NCI-H345 (cell line): ENCODE measurements at places on chromosomes 16 and 17.

- DNase-seq: no peak
Measured at GRCh38 chr17:77318021-77318420, 177.3 kb downstream of the SEC14L1 start.

DNA sequence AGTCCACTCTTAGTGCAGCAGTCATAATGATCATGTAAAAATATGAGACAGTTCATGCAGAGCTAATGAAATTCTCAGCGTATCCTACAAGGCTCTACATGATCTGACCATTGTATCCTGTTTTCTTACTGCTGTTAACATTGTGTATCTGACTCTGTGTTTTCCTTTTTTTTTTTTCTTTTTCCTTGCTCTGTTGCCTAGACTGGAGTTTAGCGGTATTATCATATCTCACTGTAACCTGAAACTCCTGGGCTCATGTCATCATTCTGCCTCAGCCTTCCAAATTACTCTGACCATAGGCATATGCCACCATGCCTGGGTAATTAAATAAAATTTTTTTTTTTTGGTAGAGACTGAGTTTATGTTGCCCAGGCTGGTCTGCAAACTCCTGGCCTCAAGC lies 12.1 kb downstream of the DUS2 start:
- DNase-seq: no peak

- no peak for DNase-seq
Measured at GRCh38 chr17:82989881-82990280, 89.5 kb upstream of the METRNL start.

DNA sequence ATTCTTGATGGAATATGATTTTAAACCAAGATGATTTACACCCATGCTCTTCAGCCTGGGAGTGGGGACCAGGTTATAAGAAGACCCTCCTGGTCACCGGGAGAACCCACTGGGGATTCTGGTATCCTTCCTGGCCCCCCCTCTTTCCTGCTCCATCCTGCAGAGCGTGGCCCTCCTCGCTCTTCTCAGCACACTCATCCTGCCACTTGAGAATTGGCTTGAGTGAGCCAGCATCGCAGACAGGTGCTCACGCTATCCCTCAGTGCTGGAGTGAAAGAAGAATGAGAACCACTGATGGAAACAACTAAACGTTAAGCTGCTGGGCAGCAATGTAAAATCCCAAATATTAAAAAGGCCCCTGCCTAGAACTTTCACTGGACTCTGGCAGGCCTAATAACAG lies 98.0 kb downstream of the CYTH1 start:
- DNase-seq: no peak

DNA sequence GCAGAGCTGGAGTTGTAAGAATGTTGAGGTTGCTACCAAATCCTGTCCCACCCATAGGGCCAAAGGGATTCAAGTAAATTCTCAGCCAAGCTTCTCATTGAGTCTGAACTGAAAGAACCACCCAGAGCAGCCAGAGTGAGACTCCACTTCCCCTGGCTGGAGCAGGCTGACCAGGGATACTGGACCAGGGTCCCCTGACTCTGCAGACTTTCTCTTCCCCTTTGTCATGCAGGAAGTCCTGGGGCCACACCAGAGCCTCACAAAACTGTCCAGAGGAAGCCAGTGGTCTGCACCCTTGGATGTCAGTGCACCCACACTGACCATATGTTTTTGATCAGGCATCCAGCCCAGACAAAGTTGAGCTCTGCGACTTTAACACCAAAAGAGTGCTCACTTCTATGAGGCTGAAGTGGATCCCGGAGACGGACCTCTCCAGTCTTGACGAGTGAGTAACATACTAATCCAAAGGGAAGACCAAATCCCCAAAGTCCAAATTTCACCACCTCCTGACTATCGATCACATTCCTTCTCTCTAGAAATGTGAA lies 4.1 kb downstream of the NXN start:
- DNase-seq: no peak

- DNase-seq: no peak
Measured at GRCh38 chr16:81003610-81004460, 2.9 kb downstream of the CMC2 start.

DNA sequence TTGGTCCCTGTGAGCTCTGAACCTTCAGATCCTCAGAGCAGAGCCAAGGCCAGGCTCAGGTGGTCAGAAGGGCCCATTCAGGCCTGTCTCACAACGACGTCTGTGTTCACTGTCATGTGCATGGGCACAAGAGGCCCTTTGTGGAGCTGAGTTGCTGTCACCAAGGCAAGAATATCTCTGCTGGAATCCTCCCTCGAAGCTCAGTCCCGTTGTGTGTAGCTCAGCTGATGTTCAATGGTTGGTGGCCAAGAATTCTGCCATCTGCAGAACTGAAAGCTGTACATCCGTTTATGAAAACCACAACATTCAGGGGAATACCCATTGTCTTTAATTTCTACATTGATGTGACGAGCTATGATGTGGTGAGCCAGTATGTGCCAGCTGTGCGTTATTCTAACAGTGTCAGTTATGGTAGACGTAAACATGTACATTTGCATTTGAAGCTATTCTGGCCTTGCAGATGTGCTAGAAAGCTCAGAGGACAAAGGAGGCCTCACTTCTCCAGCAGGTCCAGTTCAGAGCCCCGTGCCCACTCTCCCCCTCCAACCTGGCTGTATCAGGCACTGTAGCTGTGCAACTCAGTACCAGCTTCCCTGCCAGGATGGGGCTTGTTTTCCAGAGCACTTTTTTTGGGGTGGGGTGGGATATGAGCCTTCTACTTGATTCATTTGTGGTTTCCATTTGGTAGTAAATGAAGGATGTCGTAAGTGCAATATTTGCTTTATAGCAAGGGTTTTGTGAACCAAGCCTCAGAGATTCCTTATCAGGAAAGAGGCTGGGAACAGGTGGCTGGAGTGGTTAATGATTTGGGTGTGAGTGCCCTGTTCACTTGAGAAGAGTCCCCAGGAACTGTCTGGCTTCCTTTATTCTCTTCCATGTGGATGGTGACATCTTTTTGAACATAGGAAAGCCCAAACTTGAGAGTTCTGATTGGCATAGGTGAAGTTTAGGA lies 56.1 kb downstream of the B9D1 start:
- DNase-seq: no peak

DNA sequence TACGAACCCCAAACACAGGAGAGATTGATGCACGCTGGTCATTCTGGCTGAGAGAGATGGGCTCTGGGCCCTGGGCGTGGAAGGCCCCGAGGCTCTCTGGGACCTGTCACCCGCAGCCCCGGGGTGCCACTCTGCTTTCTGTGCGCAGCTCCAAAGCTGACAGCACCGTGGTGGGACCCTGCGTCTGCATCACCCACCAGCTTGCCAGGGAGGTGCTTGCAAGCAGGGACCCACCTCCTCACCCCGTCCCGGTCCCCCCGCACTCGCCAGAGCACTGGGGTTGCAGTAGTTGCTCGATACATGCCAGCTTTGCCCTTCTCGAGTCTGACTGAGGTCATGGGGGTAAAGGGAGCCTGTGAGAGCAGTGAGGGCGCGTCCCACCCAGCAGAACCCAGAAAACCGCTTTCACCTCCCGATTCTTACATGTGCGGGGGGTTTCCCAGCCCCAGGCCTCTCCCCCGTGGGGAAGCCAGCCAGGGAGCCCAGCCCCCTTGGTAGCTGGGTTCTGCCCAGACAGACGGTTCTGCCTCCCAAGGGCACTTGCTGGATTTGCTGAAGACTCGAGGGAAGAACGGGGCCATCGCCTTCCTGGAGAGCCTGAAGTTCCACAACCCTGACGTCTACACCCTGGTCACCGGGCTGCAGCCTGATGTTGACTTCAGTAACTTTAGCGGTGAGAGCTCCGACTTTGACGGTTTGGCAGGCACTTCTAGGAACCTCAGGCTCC lies 12.5 kb downstream of the CARD14 start:
- no peak for DNase-seq

- no peak for DNase-seq
Measured at GRCh38 chr16:49455181-49455990, 81.8 kb downstream of the C16orf78 start.

- DNase-seq: peak; percentile 44
Measured at GRCh38 chr17:78013683-78014467, 55.4 kb downstream of the TNRC6C start.

DNA sequence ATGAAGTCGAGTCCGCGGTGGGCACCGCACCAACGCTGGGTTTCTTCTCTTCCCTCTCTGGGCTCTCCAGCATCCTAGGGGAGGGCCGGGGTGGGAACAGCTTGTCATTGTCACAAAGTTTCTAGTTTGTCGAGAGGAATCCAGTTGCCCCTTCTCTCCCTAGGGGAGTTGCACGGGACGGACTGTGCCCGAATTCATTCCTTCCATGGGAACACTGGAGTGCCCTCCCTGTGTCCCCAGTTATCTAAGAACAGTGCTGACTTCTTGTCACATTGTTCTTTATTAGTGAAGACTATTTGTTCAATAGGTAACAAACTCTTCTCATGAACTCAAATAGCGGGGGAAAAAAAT lies 1.2 kb downstream of the KLHL36 start:
- DNase-seq: no peak

DNA sequence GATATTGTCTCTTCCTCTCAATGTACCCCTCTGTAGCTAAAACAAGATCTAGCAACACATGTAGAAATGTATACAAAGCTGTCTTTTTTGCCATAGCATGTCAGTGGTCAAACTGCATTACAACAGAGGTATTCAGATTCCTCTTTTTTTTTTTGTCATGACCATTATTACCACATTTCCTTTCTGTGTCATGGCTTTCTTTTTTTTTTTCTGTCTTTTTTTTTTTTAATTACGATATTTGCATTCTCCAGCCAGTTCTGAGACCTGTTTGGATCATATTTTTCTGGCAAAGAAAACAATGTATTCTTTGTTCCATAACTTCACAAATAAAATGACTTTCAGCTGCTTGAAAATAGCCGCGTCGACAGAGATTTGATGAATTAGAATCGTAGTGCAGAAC lies 27.4 kb upstream of the CAPNS2 start:
- DNase-seq: no peak

- DNase-seq: peak; percentile 50
Measured at GRCh38 chr17:48550502-48551213, 5.7 kb upstream of the HOXB2 start.

DNA sequence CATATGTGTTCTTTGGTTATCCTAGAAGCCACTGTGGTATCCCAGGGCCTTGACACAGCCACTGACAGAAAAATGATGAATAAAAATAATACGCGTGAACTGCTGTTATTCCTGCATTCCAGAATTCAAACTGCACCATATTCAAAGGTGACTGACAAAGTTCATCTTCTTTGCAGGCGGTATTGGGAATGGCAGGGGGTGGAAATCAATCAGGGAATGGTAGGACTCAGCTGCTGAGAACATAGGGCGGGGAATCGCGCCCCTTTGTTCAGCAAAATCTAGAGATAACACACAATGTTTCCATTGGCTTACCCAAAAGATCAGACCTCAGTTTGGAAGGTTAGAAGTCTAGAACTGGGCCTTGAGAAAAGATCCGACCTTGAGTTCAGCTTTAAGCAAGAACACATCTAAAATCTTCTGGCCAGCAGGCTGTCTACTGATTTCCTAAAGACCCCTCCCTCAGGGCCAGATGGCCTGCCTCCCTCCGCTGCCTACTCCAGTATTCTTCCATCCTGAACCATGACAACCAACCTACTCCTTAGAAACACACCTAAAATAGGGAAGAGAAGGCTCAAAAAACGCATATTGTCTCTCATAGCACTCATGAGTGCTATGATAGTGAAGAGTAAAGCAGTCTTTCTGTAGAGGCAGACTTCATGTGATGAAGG lies 34.1 kb downstream of the CDK5R1 start:
- DNase-seq: no peak

- DNase-seq: no peak
Measured at GRCh38 chr16:6483469-6484033, 849.1 kb upstream of the RBFOX1 start.

GRCh38 chr16:14105760-14106375 lies 34.7 kb downstream of the MRTFB start:
- DNase-seq: peak; percentile 28

DNA sequence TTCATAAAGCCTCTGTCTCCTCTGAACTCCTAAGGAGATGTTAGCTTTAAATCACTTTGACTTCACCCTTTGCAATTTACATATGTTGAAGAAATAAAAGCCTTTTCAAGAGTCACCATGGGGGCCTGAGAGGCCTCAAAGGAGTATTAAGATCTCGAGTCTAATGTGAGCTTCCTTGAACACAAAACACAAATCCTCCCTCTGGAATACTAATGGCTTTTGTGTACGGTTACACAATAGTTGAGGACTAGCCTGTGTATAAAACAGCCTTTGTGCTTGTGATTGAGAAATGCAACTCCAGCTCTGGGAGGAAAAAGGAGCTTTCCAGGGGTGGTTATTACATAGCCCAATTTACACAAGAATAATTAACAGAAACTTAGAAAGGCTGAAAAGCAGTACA lies 1140.2 kb downstream of the CDH11 start:
- no peak for DNase-seq

DNA sequence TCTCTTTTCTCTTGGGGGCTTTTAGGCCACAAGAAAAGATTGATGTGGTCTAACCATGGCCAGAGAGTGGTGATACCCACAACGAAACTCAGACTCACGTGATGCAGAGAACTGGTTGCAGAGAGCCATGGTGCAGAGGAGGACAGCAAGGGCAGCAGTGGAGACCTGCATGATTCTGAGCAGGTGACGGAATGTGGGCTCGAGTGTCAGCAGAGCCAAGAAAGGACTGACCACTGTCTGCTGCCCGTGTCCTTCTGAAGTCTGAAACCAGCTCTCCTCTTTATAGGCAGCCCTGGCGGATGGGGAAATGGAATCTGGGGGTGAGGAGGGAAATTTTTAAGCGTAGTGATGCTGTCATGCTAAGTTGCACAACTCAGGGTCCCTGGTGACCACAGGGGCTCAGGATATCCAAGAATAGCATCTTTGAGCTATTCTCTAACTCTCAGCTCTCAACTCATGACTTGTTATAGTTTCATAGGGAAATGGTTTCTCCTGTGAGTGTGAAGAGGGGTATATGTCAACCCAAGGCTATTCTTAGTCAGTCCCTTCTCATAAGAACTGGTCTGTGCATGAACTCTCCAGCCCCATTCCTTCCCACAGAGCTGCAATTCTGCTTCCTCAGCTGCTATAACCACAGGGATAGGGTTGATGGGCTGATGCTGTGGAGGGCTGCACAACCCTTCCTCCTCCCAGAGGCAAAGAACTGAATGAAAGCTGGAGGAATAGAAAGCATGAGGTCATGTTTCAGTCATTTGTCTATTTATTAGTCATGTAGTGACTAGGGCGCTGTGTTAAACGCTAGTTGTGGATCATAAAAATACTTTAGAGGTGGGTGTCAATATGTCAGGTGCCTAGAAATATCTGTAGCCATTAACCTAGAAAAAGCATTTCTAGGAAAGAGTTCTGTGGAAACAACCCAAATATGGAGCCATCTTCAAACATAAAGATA lies at the start of gene CCL3:
Gene CCL3, minus strand, starts transcription at position 256 of the 949 bp plus-strand sequence. Its CDS starts 85 bp downstream, at position 171.
- DNase-seq: no peak
